ENCODE measurements at places on chromosomes 1 and 21.

DNA sequence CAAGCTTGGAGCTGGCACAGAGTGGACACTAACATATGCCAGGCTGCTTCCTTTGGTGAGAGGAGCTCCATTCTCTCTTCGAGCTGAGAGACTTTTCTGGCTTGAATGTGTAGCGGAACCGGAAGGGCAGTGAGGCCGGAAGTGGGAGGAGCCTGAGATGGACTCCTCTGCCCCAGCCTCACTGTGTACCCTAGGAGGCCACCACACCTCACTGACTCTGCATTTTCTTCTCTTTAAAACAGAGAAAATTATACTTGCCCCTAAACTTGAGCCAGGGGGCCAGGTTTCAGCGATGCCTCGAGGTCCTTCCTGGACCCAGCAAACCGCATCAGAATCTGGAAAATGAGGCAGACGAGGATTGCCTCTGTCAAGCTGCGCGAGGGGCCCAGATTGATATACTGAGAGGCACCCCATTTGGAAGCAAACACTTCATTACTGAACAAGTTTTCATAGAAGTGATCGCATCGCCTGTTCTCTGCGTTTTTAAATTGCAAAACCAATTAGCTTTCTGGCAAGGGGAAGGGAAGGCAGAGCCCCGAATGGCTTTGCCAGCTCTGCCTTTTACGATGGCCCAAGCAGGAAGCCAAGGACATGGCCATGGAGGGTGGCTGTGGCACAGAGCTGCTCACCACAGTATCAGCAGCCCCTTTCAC is 708.1 kb downstream of the PTPRU start:
- no peak for DNase-seq

GRCh38 chr1:234250747-234251146 is 122.5 kb upstream of the COA6 start:
- DNase-seq = no peak

- no peak for DNase-seq
Observed at GRCh38 chr1:235632506-235633401, 16.8 kb downstream of the GNG4 start.

- no peak for DNase-seq
Observed at GRCh38 chr1:205626216-205626615, 5.6 kb downstream of the ELK4 start.

- no peak for DNase-seq
Observed at GRCh38 chr1:100415498-100415778, 63.1 kb downstream of the CDC14A start.

- DNase-seq = no peak
Observed at GRCh38 chr1:94666797-94667196, 125.2 kb upstream of the F3 start.

DNA sequence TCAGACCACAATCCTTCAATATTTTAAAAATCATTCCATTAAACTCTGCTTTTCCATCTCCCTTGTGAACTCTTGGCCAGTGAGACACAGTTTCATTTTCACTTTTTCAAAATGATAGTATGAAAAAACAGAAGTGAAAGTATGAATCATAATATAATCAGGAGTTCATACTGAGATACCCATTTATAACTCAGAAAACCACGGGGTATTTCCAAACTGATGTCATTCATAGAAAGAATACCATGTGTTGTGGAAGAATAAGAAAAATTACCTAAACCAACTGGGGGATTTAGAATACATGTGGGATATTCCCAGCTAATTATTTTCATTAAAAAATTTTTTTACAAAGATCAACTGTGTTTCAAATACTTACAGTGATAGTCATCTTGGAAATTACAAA is 149.9 kb downstream of the MRPL39 start:
- no peak for DNase-seq

GRCh38 chr1:34419663-34420136 is 243.0 kb downstream of the C1orf94 start:
- DNase-seq = no peak

DNA sequence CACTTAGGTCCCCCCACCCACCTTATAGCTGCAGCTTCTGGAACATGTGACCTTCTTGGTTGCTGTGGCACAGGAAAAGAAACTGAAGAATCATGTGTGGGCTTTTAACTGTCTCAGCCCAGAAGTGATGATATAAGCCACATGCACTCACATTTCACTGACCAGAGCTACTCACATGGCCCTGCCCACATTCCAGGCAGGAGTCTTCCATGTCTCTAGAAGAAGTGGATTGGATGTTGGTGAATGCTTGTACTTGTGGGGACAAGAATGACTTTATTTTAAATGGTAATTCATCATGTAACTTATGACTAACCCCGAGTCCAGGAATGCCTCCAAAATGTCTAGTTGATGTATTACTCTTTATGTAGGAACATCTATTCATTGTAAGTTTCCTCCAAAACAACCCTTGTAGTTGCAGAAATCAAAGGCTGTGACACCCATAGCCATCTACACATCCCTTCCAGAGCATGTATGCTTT is 15.8 kb upstream of the CAMK1G start:
- no peak for DNase-seq

DNA sequence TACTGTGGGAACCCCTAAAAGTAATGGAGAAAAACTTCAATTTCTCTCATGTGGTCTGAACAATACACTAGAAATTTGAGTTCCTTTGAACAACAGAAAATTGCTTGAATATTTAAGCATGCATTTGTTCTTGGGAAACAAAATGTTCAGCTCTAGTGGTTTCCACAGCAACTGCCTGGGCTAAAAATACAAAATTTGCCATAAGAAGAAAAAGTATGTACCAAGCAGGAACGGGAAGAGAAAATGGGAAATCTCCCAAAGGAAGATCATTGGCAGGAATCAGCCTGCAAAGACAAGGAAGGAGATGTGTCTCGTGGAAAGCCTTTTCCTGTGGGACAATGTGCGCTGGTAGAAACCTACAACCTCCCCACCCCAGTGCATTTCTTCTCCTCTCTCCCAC is 119.0 kb upstream of the DPT start:
- DNase-seq = no peak

DNA sequence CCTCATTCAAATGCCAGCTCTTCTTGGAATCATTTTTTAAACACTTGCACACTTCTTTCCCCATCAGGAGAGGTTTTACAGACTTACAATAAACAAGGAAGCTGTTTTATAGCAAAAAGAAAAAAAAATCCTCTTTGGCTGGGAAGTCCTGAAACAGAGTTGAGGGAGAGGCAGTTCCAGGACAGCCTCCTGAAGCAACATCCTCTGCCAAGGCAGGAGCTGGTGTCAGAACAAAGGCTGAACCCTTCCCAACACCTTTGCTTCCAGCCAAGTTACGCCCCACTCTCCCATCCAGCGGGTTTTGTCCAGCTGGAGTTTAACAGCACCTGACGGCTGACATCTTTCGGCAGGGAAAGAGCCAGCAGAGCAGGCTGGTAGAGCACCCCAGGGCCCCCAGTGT is 287.8 kb downstream of the RRAGC start:
- no peak for DNase-seq

DNA sequence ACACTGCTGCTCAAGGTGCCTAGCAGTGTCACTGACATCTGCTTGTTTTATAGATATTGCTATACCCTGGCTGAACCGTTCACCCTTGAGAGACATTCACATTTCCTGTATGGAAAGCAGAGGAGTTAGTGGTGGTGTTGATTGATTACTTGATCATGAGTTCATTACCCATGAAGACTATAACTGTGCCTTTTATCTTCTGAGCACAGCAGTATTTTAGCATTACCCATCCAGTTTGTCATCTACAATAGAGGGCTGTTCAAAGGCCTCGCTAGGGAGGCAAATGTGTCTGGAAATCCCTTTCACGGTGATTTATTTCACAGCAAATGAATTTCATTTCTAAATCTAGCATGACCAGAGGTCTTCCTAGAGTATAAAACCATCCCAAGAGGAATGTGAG is 160.0 kb downstream of the DNM3 start:
- no peak for DNase-seq

Measured in stimulated activated CD4-positive, alpha-beta T cell treated with anti-CD3 and anti-CD28 coated beads, TNF-alpha, amount 100 ng/mL, for 48 hours (primary cell).